H7 (cell line): ENCODE measurements at places on chromosomes 3 and 15. TPM values are rescaled to one million over a fixed set of nuclear protein-coding genes. Genes with fewer than 3 reads are reported as not detected.

DNA sequence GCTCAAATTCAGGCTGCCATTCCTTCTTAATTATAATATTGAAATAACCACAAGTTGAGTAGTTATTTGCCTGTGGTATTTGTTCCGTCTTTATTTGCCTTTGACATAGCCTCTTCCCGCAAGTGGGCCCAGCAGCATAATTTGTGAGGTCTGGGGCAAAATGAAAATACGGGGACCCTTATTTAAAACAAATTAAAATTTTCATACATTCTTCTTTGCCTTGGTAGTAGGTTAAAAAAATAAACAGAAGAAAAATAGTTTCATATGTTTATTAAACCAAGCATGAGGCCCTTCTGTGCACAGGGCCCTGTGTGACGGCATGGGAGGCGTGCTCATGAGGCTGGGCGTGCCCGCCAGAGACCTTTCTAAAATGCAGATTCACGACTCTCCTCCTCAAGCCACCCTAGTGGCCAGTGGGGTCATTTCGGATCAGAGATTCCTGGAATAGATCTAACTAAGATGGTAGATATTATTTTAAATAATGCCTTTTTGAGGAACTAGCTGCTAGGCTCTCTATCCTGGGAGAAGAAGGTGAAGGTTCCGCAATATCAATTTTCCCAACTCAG is 35.4 kb downstream of the MASP1 start:
- no peak for DNase-seq

DNA sequence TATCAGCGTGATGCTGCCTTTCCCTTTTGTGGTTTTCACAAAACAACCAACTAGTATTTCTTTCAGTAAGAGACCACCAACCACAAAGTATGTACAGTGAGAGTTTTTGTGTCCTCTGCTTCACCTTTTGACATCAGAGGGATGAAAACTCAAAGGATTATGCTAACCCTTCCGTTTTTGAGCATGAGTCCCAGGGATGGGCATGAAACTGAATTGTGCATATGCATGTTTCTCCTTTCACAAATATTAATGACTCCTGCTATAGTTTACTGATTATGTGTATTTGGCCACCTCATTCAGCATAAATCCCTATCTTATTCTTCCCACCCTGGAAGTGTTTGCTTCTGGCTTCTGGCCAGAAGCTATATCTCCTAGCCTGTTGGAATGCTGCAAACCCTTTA is 59.2 kb downstream of the RSRC1 start:
- no peak for DNase-seq

DNA sequence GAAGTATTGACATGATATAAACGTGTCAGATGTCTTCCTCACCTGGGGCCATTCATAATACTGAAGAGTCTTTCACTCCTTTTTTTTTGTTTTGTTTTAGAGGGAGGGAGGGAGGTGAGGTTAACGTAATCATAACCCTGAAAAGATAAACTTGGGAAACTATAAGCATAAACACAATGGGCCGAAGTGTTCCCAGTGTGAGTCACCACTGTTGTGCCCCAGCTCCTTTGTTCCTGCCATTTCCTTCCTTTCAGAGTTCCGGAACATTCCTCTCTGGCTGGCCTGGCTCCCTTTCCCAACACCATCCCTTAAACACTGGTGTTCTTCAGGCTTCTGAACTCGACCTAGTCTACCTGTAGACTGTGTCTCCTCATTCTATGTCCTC is 18.6 kb downstream of the PLD1 start:
- no peak for DNase-seq

The CYP19A1 gene
- not detected in 2 replicates for total RNA-seq

The C3orf80 gene
- 0.10 TPM in 1 of 2 replicates, not detected in the other for total RNA-seq

The PLS1 gene
- total RNA-seq, result 13.8 and 21.5 TPM in 2 replicates
